ENCODE measurements at places on chromosomes 12 and 14.

DNA sequence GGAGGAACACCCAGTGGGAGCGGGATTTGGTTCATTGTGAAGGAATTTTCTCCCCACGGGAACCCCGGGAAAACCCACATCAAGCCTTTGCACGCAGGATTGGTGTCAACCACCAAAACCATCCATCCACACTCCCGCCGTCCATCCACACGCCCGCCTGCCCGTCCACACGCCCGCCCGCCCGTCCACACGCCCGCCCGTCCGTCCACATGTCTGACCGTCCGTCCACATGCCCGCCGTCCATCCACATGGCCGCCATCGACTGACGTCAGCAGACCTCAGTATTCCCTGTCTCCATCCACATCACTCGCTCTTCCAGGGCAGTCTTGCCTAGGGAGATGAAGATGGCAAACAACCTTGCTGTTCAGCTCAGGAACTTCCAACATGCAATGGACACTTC, 6.7 kb upstream of the GPR132 start:
- no peak for DNase-seq

GRCh38 chr12:2834581-2835491, at the start of gene NRIP2:
Gene NRIP2, minus strand, starts transcription at chr12:2835035. Its CDS starts 52 bp downstream, at chr12:2834983.
- DNase-seq, result no peak

DNA sequence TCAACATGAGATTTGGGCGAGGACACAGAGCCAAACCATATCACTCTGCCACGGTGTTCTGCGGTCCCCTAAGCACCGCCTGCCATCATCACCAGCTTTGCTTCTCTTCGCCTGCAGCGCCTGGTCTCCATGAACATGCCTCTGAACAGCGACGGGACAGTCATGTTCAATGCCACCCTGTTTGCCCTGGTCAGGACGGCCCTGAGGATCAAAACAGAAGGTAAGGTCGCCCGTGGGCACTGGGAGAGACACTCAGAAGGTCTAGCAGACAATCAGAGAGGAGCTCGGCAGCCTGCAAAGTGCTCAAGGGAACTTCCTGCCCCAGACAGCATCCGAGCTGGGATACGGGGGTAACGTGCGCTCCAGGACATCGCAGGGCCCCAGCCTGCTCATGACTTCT, 126.0 kb upstream of the FKBP4 start:
- DNase-seq, result no peak

DNA sequence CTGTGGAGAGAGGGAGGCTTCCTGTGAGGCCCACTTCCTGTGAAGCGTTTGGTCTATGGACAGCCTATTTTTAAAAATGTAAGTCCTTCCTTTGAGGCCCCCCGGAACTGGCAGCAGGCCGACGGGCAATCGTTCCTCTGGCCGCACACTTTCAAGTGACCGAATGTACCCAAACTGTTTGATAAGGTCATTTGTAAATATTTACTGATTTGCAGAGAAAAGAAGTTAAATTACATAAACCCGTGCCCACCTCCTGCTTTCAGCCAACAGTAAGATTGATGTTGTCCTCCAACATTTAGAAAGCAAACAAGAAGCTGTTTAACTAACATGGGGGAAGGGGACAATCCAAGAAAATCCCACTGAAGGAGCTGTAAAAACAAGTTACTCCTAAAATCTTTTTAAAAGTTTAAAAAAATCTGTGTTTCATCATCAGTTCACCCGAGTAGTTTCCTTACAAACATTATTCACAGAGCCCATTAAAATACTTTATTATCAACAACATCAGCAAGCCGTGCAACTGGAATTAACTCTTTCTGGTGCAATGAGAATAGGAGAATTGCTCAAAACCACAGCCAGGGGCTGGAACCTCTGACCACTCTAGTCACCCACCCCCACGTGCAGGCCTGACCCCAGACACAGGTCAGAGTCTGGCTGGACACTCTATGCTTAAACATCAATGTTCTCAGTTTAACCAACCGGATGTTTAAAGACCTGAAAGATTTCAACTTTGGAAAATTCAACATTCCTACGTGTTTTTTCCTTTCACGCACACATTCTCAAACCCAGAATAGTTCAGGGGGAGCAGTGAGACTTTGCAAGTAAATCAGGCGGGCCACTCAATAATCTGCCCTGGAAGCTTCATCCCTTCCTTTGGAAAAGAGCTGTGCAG, 65.3 kb downstream of the FOXN3 start:
- peak; percentile 34 for DNase-seq

GRCh38 chr12:95385246-95386035, 88.5 kb upstream of the METAP2 start:
- no peak for DNase-seq

Data from activated CD4-positive, CD25-positive, alpha-beta regulatory T cell treated with anti-CD3 and anti-CD28 coated beads, Interleukin-2, amount 50 U/mL, for 72 hours (primary cell).